ENCODE measurements at places on chromosomes 6 and 20. TPM values are rescaled to one million over a fixed set of nuclear protein-coding genes. Genes with fewer than 3 reads are reported as not detected.

PGC gene
- not detected for total RNA-seq

RPRD1B gene
- total RNA-seq: 29.3 TPM

MOG gene
- not detected for total RNA-seq

IL17F gene
- total RNA-seq: 0.86 TPM

IRAK1BP1 gene
- total RNA-seq: 2.3 TPM

RNF144B gene
- 1.9 TPM for total RNA-seq

TTBK1 gene
- 0.09 TPM for total RNA-seq

C4A gene
- total RNA-seq: 3.2 TPM

JPH2 gene
- total RNA-seq: 0.47 TPM

BMP6 gene
- total RNA-seq: 0.18 TPM

SSTR4 gene
- total RNA-seq: not detected

LRRN4 gene
- not detected for total RNA-seq

MPC1 gene
- total RNA-seq: 20.3 TPM

IL17A gene
- total RNA-seq: not detected

TINAG gene
- not detected for total RNA-seq

BFSP1 gene
- 0.18 TPM for total RNA-seq

CRISP3 gene
- total RNA-seq: not detected

ZDHHC14 gene
- total RNA-seq: 1.7 TPM

OVOL2 gene
- not detected for total RNA-seq

TFAP2D gene
- not detected for total RNA-seq

SRSF12 gene
- 1.1 TPM for total RNA-seq

BNIP5 gene
- not detected for total RNA-seq

CLDN20 gene
- total RNA-seq: not detected

SLPI gene
- total RNA-seq: not detected

SAMD5 gene
- not detected for total RNA-seq

RIPOR3 gene
- not detected for total RNA-seq

EEF1E1 gene
- total RNA-seq: 76.8 TPM

SNAP25 gene
- total RNA-seq: not detected

CLPSL2 gene
- not detected for total RNA-seq

TMEM217 gene
- 4.0 TPM for total RNA-seq

BTN1A1 gene
- not detected for total RNA-seq

TOX2 gene
- total RNA-seq: 1.7 TPM

FAM83B gene
- not detected for total RNA-seq

MUCL3 gene
- not detected for total RNA-seq

NKAPL gene
- not detected for total RNA-seq

LY86 gene
- 0.32 TPM for total RNA-seq

ALDH5A1 gene
- total RNA-seq: 20.8 TPM

PRL gene
- total RNA-seq: 0.52 TPM

PERP gene
- 4.5 TPM for total RNA-seq

CGA gene
- not detected for total RNA-seq
